ENCODE measurements at places on chromosomes 13 and 19.
A peak's percentile ranks its signal among the peaks of the same experiment; 100 is the strongest.

DNA sequence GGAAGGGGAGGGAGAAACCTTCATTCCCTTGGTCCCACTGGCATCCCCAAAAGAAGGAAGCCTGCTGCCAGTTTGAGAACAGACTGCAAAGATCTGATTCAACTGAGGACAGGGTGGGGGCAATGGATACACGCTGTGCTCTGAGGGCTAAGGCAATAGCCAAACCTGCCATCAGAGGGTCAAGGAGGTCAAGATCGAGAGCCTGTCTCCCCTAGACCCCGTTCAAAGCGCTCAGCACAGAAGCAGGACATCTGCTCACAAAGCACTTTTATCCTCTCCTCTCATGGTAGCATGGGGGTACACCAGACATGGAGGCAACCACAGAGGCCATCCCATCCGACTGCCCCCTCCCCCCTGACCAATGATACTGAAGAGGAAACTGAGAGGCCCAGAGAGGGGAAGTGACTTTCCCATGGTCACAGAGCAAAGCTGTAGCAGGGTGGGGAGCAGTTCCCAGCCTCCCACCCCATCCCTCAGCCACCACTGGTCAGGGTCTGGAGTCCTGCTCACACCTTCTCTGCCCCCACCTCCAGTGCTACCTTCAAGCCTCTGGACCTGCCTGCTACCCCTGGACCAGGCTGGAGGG, 11.1 kb downstream of the POU2F2 start:
- no peak for DNase-seq

GRCh38 chr13:99051768-99052455, 74.0 kb upstream of the DOCK9 start:
- peak; percentile 43 for DNase-seq

GRCh38 chr19:43809762-43810696, 7.8 kb upstream of the LYPD5 start:
- peak; percentile 67 for DNase-seq

DNA sequence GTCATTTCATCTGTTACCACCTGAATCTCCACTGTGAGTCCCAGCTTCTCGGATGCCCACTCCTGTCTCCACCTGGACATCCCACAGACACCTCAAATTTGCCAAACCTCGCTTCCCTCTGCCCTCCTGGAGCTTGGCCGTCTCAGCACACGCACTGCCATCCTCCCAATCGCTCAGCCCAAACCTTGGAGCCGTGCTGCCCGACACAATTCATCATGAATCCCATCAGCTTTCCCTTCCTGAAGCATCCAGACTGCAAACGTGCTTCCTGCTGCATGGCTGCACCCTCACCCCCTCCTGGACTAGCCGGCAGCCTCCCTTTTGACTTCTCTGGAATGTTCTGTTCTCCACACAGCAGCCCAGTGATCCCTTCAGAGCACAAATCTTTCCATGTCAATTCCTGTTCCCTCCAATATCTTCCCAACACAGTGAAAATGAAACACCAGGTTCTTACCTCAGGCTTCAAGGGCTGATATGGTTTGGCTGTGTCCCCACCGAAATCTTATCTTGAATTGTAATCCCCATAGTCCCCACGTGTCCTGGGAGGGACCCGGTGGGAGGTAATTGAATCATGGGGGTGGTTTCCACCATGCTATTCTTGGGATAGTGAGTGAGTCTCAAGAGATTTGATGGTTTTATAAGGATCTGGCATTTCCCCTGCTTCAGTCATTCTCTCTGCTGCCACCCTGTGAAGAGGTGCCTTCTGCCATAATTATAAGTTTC, 1.1 kb upstream of the PROZ start:
- no peak for DNase-seq

GRCh38 chr13:55067946-55068345, 2039.3 kb downstream of the OLFM4 start:
- no peak for DNase-seq

DNA sequence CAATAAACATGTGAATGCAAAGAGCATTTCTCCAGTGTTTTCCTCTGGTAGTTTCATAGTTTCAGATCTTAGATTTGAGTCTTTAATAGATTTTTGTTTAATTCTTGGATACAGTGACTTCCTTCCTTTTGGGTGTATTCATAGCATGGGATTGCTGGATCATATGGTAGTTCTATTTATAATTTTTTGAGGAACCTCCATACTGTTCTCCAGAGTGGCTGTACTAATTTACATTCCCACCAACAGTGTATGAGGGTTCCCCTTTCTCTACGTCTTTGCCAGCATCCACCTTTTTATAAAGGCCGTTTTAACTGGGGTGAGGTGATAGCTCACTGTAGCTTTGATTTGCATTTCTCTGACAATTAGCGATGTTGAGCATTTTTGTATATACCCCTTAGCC, 9.3 kb upstream of the CALM3 start:
- no peak for DNase-seq

DNA sequence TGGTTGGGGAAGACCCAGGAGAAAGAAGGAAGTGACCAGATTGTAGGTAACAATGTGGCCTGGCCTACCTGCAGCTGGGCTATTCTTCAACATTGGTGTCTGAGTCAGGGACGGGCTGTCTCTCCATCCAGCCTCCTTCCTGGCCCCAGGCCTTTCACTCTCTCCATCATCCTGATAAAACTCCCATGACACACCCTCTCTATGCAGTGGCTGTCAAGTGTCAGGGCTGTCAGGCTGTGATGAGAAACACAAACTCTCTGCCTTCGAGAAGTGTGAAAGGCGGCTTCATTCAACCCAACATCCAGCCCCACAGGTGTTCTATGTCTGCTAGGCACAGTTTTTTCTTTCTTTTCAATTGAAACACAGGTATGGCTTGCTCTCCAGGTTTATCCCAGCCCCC, 153.3 kb upstream of the VSTM2B start:
- no peak for DNase-seq

DNA sequence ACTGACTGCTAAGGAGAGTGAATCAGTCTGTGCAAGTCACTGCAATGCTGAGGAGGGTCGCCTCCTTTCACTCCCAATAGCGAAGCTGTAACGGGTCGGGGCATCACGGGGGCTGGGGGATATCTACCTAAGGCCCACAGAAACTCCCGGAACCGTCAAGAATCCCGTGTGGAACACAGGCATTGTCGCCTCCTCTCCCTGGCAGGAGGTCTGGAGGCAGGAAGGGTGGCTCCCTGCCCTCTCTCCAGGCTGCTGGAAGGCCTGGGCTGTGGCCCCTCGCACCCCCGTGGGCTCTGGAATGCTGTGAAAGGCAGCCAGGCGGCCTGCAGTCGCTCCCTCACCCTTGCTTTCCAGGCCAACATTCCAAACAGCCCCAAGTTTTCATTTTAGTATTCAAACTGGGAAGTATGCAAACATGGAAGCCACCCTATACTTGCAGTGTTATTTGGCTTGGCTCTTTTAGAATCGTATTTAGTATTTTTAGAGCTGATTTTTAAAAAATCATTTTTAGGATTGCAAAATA, 109.4 kb downstream of the CRYL1 start:
- DNase-seq, result no peak

- DNase-seq, result no peak
Observed at GRCh38 chr13:76522083-76522755, 364.0 kb downstream of the KCTD12 start.

GRCh38 chr13:113777311-113778260, 18.6 kb downstream of the TMEM255B start:
- DNase-seq, result no peak

GRCh38 chr13:39866722-39867121, 211.3 kb downstream of the COG6 start:
- no peak for DNase-seq

DNA sequence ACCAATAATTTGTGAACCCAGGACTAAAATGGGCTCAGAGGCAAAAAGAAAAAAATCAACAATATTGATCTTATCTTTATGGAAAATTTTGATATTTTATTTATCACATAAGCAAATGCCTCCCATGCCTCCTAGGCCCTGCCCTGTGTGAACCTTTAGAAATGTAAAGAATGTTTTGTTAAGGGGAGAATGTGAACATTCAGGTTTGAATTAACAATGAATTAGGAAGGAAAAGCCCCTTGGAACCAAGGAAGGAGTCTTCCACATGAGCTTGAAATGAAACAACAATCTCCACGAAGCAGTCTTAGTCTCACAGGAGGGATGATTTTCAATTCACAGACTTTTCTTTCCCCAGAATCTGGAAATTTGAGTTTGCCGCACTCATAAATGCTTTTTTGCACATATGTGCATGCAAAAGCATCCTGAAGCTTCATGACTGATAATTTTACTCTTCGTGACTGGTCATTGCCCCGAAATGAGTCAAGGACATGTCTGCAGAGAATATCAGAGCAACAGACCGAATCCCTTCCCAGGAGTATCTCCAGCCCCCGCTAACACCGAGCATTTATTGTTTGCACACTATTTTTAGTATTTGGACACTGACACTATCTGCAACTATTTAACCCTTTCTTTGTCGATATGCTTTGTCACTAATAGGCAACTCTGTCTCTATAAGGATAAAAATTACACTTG, 135.2 kb downstream of the DCT start:
- no peak for DNase-seq

DNA sequence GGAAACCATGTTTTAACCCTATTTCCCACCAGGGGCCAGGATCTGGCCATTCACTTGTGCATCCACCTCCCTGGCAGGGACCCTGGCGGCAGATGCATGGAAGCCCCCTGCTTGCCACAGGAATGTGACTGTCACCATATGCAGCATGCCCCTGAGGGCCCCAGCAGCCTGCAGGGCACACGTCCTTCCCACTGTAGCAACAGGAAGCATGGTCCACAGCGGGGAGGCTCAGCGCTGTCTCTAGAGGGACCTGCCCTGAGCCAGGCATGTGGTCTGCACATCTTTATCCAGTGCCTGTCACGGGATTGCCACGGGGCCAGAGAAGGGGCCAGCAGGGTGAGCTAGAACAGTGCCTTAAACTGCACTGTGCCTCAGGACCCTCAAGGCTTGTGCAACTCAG, 34.9 kb upstream of the MCF2L start:
- DNase-seq, result no peak

- DNase-seq, result no peak
Observed at GRCh38 chr19:6020972-6021805, 43.2 kb upstream of the RANBP3 start.

DNA sequence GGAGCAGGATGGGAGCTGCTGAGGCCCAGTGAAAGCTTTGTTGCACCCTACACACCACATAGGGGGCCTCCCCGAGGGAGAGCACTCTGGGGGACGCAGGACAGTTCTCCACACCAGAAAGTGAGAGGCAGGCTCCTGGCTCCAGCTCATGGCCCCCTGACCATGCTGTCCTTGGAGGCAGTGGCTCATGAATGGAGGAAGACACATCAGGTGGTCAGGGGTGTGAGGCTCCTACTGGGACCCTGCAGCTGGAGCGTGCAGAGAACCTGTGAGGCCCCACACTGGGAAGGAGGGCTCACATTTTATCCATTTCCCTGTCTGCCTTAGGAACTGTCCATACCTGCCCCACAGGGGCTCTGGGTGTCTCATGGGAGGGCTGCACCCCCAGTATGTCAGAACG, 85.3 kb downstream of the ZNF536 start:
- DNase-seq, result no peak

- no peak for DNase-seq
Observed at GRCh38 chr19:58003174-58003828, 681 bp upstream of the ZNF606 start.

- peak; percentile 93 for DNase-seq
Observed at GRCh38 chr19:57410877-57411671, at the start of gene ZNF17. ZNF17 (plus strand) TSS chr19:57411161; CDS start chr19:57413616, 2,455 bp downstream.

DNA sequence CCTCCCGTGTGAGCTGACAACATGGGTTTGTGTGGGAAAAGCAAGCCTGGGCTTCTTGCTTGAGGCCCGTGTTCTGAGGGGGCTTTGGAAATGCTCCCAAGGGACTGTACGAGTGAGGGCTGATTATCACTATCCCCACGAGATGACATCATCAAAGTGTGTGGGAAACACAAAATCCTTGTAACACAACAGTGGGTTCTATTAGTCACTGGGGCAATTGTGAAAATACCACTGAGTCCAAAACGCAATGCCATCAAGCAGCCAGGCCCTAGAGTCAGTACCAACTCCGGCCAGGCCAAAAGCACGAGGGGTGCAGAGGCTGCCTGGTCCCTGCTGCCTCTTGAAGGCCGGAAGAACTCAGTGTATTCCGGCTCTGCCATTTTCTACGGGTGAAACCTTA, 29.6 kb downstream of the CAPS start:
- no peak for DNase-seq

DNA sequence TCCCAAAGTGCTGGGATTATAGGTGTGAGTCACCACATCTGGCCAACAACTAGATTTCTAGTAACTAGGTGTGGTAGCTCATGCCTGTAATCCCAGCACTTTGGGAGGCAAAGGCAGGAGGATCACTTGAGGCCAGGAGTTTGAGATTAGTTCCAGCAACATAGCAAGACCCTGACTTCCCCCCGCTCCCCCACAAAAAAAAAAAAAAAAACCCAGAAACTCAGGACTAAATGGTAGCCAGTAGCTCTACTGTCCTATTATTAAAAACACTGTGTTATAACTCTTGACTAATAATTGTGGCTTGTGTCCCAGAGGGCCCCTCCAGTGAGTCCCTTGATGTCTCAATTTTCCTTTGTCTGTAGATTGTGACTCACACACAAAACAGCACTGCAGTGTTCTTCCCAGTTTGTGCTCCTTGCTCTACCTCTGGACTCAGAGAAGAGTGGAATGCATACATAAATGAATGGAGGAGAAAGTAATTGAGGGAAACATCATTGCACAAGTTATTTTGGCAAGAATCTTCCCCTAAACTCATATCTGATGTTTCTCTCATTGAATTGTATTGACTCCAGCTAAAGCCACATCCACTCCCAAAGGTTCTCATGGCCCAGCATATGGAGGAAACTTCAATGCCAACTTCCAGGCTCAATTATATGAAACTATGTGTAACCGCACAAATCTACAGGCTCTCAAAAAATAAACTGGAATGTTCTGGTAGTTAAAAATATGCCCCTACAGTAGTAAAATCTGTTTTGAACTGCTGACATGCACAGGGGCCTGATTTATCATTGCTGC, 8.8 kb downstream of the TPT1 start:
- no peak for DNase-seq

DNA sequence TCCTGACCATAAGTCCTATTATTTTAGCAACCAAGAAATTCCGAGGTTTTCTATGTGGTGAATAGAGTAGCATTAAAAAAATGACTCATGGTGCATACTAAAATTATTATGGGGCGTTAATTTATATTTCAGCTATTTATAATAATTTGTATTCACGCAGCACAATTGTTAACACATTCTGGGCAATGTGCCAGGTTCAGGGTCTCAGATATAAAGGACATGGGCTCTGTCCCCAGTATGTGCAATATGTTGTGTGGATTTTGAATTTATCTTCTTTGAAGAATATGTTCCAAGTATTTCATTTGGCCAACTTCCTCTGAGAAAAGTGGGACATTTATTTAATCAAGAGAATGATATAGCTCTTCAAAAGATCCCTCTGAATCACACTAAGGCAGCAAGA, 1434.7 kb upstream of the PRR20A start:
- DNase-seq, result no peak

DNA sequence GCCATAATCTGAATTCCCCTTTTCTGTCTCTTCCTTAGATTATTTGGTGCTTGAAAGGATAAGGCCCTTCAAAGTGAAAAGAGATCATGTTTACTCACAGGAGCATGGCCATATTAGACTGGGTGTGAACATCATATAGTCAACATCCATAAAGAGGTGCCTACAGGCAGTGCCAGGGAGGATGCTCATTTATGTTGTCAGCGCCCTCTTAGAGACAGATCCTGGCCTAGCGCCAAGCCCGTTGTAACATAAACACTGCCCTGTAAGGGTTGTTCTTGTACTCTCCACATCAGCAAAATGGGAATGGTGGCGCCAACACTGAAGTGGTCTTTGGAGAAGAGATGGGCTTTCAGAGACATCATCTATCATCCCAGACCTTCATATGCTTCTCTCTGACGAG, 16.1 kb downstream of the PCDH8 start:
- DNase-seq, result no peak
